HuH-7.5 (cell line): ENCODE measurements at places on chromosomes 7 and 10.

DNA sequence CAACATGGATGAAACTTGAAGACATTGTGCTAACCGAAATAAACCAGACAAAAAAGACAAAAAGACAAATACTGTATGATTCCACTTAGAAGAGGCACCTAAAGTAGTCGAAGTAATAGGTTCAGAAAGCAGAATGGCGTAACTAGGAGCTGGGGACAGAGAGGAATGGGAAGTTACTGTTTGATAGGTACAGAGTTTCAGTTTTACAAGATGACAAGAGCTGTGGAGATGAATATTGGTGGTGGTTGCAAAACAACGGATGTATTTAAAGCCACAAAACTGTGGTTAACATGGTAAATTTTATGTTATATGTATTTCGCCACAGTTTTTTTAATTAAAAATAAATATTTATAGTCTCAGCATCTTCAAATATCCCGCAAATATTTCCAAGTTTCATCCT, 64.1 kb upstream of the DIP2C start:
- DNase-seq: no peak

- DNase-seq: no peak
These were observed 6.9 kb upstream of the HILPDA start for GRCh38 chr7:128448751-128449302.

- DNase-seq: no peak
These were observed 34.8 kb downstream of the CHST12 start for GRCh38 chr7:2438186-2438585.

DNA sequence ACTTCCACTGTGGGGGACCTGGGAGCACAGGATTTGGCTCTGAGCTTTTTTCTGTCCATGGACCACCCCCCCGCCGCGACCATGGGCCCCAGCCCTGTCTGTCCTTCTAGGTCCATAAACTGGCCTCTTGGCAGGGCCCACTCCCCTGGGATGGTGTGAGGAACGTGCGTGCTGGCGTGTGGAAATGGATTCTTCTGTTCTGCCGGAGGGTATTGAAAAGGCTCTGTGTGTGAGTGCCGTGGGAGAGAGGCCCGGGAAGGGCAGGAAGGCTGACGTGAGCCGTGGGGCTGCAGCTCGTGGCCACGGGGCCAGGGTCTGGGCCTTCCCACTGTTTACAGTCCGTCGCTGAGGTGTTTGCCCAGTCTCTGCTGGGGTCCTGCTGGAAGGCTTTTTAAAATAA, 123.7 kb downstream of the GRK5 start:
- DNase-seq: no peak

- DNase-seq: no peak
These were observed 51.5 kb downstream of the CHCHD3 start for GRCh38 chr7:133030346-133030745.

DNA sequence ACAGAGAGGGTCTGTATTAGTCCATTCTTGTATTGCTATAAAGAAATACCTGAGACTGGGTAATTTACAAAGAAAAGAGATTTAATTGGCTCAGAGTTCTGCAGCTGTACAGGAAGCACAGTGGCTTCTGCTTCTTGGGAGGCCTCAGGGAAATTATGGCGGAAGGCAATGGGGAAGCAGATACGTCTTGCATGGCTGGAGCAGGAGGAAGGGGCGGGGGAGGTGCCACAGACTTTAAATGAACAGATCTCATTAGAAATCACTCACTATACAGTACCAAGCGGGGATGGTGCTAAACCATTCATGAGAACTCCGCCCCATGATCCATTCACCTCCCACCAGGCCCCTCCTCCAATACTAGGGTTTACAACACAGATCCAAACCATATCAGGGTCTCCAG, 3.7 kb upstream of the CALU start:
- no peak for DNase-seq
